ENCODE measurements at places on chromosomes 16 and 17.

GRCh38 chr16:68792465-68793324 is 50.6 kb upstream of the TANGO6 start:
- no peak for DNase-seq

- no peak for DNase-seq
Measured at GRCh38 chr16:88014252-88014781, 63.1 kb downstream of the BANP start.

GRCh38 chr16:86396422-86396821 is 113.9 kb upstream of the FOXF1 start:
- DNase-seq = no peak

- DNase-seq = no peak
Measured at GRCh38 chr16:23498863-23499262, 11.4 kb downstream of the GGA2 start.

- DNase-seq = no peak
Measured at GRCh38 chr16:31063843-31064611, 10.0 kb downstream of the ZNF668 start.
